ENCODE measurements at places on chromosomes 6 and 20. TPM values are rescaled to one million over a fixed set of nuclear protein-coding genes. Genes with fewer than 3 reads are reported as not detected.

The ZSCAN16 gene
- total RNA-seq, result not detected

The PACSIN1 gene
- 0.98 TPM for total RNA-seq

The WFDC12 gene
- total RNA-seq, result not detected

The RNF39 gene
- total RNA-seq, result not detected
